ENCODE measurements at places on chromosomes 12 and 14.
A peak's percentile ranks its signal among the peaks of the same experiment; 100 is the strongest.

DNA sequence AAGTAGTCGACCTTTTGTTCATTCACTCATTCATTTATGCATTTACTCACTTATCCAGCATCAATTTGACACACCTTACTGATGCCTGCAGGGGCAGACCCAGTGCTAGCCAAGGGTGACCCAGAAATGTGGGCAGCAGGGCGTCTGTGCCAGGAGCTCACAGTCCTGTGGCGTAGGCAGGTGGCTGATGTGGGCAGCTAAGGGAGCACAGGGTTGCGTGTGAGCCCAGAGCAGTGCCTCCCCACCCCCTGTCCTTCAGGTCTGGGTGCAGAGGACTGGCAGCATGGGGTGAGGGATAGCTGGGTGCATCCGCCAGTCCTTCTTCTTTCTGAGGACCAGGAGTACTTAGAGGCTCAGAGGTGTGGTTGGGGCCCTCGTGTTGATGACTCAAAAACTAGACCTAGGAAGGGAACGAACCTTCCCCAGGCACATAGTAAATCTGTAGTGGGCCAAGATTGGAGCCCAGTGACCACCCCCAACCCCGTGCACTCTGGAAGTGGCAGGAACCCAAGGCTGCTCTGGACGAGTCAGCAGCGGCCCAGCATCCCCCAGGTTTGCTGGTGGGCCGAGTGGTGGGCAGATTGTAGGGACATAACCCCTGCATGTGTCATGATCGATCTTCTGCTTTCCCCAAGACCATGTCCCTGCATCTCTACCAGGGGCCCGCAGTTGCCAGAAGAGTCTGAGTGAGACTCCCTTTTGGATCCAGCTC lies 63.9 kb downstream of the BEGAIN start:
- DNase-seq, result peak; percentile 3

DNA sequence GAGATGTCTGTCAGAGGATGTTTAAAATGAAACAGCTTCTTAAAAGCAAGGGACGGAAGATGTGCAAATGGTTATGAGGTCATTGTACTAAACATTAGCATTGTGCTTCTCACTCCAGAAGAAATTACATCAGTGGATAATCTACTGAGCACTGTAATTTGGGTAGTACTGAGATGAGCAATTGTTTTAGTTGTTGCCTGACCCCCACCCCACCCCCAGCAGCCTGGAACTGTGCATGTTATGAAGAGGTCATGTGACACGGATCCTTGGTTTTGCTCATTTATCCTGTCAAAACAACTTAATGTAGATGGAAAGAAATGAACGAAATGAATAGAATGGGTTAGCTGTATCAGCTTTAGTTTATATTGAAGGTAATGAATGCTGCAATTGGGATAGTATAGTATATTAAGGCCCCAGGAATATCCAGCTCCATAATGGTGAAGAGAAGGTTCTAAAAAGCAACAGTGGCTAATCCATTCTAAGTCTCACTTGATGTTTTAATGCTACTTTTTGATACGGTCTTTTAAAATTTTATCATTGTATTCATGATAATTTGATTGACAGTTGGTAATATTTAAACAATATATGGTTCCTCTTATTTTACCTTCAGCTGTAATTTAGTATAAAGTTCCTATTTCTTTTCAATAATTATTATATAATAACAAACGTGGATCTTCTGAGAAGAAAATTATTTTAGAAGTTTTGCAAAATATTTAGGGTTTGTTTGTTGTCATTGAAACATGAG lies 58.5 kb downstream of the WNK1 start:
- DNase-seq, result no peak

DNA sequence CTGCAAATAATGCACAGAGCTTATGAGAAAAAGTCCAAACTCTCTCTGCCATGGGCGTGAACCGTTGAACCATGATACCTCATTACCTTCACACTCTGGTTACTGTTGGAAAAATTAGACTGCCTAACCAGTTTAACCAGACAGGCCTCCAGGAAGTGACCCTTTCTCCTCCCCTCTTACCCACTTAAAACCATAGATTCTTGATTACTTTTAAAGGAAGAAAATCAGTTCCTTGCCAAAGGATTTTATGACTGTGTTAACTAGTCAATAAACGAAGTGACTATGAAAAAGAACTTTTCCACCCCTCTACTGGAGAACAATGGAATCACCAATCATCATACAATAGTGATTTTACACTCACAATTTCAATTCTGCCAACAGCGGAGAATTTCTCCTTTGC lies 254.0 kb upstream of the ATP2B1 start:
- DNase-seq, result no peak

DNA sequence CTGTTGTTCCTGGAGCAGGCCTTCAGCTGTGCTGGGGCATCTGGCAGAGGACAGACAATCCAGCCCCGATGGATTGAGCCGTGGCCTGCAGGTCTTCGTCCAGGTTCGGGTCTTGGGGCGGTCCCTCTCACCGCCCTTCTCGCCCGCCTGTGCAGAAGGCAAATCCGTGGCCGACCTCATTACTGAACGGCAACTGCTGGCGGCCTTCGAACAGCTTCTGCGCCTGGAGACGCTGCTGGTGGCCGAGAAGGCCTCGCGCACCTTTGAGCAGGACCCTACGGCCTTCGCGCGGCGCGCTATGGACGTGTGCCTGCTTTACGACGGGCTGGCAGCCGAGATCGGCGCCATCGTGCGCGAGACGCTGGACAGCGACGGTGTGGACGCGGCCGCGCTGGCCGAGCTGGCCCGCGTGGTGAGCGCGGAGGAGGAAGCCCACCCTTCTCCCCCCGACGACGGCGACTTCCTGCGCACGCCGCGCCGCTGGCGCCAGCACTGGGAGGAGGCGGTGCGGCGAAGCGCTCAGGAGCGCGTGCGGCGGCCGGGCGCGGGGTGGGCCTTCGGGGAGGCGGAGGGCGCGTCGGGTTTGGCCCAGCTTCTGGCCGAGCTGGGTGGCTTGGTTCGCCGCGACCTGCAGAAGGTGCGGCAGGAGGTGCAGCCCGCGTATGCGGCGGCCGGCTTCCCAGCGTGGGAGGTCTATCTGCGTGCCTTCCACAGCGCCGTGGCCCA lies 7.6 kb downstream of the EXOC3L4 start:
- no peak for DNase-seq

GRCh38 chr14:75510547-75510946 lies 11.7 kb upstream of the BATF start:
- no peak for DNase-seq
